Melanocyte of skin (primary cell): ENCODE measurements at places on chromosomes 11 and 22. TPM values are rescaled to one million over a fixed set of nuclear protein-coding genes. Genes with fewer than 3 reads are reported as not detected.

The PLAAT5 gene
- under 0.01 TPM in 1 of 2 replicates, not detected in the other for total RNA-seq

The FAM83F gene
- 1.00 and 6.0 TPM in 2 replicates for total RNA-seq

The NTM gene
- 7.9 and 12.0 TPM in 2 replicates for total RNA-seq

The ARHGAP20 gene
- total RNA-seq: under 0.01 and 0.36 TPM in 2 replicates

The PLXNB2 gene
- 56.3 and 56.6 TPM in 2 replicates for total RNA-seq

The KLHL22 gene
- total RNA-seq: 34.4 and 38.2 TPM in 2 replicates

The APOA5 gene
- total RNA-seq: not detected in 2 replicates

The VPREB1 gene
- total RNA-seq: not detected in 2 replicates

The SMPD1 gene
- total RNA-seq: 66.5 and 68.8 TPM in 2 replicates

The LRRN4CL gene
- total RNA-seq: 0.15 and 1.3 TPM in 2 replicates

The MUC6 gene
- not detected in 2 replicates for total RNA-seq

The PPFIA1 gene
- 86.0 and 93.0 TPM in 2 replicates for total RNA-seq

The MYBPC3 gene
- not detected in 2 replicates for total RNA-seq

The CLDN5 gene
- not detected in 2 replicates for total RNA-seq

The SLC22A9 gene
- total RNA-seq: not detected in 2 replicates

The PHF21B gene
- total RNA-seq: 2.2 TPM in 1 of 2 replicates, not detected in the other

The MSANTD4 gene
- total RNA-seq: 17.6 and 34.9 TPM in 2 replicates

The FZD4 gene
- 5.0 and 7.2 TPM in 2 replicates for total RNA-seq

The SORL1 gene
- total RNA-seq: 0.34 and 0.73 TPM in 2 replicates

The MPZL3 gene
- total RNA-seq: 0.67 and 2.2 TPM in 2 replicates

The GGTLC3 gene
- not detected in 2 replicates for total RNA-seq

The ACTN3 gene
- not detected in 2 replicates for total RNA-seq

The NXPE1 gene
- not detected in 2 replicates for total RNA-seq

The FAM118B gene
- total RNA-seq: 40.0 and 46.9 TPM in 2 replicates

The PHOX2A gene
- not detected in 2 replicates for total RNA-seq

The DRICH1 gene
- under 0.01 TPM in 1 of 2 replicates, not detected in the other for total RNA-seq

The GLYAT gene
- not detected in 2 replicates for total RNA-seq

The CWF19L2 gene
- 7.2 and 11.3 TPM in 2 replicates for total RNA-seq

The NPAS4 gene
- total RNA-seq: not detected in 2 replicates

The CASP4 gene
- 106 and 153 TPM in 2 replicates for total RNA-seq

The IRAG1 gene
- total RNA-seq: under 0.01 TPM in 1 of 2 replicates, not detected in the other

The SCO2 gene
- total RNA-seq: 5.7 and 6.3 TPM in 2 replicates

The KDM4D gene
- total RNA-seq: 0.73 and 2.8 TPM in 2 replicates

The RAG1 gene
- 0.62 and 1.00 TPM in 2 replicates for total RNA-seq

The SERPIND1 gene
- under 0.01 TPM in 1 of 2 replicates, not detected in the other for total RNA-seq

The SMIM35 gene
- not detected in 2 replicates for total RNA-seq

The PGA5 gene
- not detected in 2 replicates for total RNA-seq

The APOBEC3H gene
- total RNA-seq: 0.69 and 1.5 TPM in 2 replicates

The C11orf52 gene
- under 0.01 TPM in 1 of 2 replicates, not detected in the other for total RNA-seq

The NDUFA6 gene
- total RNA-seq: 49.6 and 52.8 TPM in 2 replicates

The MRPL17 gene
- total RNA-seq: 37.9 and 63.6 TPM in 2 replicates

The APOL3 gene
- 1.5 and 1.7 TPM in 2 replicates for total RNA-seq

The FIBIN gene
- total RNA-seq: 0.36 TPM in 1 of 2 replicates, not detected in the other
